Psoas muscle (tissue), 8 donors: ENCODE measurements at places on chromosomes 12 and 14. TPM values are rescaled to one million over a fixed set of nuclear protein-coding genes. Genes with fewer than 3 reads are reported as not detected.

The NELL2 gene
- polyA plus RNA-seq: not detected

The PMEL gene
- 0.20 TPM for polyA plus RNA-seq

The SCN8A gene
- 0.05 TPM for polyA plus RNA-seq

The OVCH1 gene
- 0.19 TPM for polyA plus RNA-seq

The OR6C70 gene
- polyA plus RNA-seq: not detected

The TAS2R50 gene
- polyA plus RNA-seq: 0.14 TPM

The PWP1 gene
- polyA plus RNA-seq: 30.1 TPM

The KLRF1 gene
- 0.17 TPM for polyA plus RNA-seq

The PTPRR gene
- 0.15 TPM for polyA plus RNA-seq

The TGM1 gene
- polyA plus RNA-seq: 0.17 TPM

The DLGAP5 gene
- polyA plus RNA-seq: 0.05 TPM

- no peaks in the 10 kb centered on the region for H3K27me3 ChIP-seq
- H3K27ac ChIP-seq: no peak overlapping the region
- H3K4me3 ChIP-seq: no peak overlapping the region
- no peaks in the 10 kb centered on the region for H3K4me1 ChIP-seq
- no peak for DNase-seq
These were observed 35.4 kb upstream of the AACS start for GRCh38 chr12:125029761-125030358.

DNA sequence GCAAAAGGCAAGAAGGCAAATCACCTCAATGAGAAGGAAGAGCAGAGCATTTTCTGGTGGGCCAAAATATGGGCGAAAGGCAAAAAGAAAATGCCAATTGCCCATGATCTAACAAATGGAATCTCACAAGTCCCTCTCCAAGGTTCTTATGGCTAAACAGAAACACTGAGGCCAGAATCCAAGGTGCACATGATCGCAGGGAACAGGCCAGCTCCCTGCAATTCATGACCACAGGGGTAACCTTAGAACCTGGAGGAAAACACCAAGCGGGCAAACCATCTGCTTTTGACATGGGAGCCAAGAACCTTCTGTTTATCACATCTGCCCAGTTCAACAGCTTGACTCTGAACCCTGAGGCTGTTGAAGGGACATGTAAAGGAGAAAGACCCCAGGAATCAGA is 60.0 kb downstream of the NT5DC3 start:
- H3K27ac ChIP-seq: peak overlapping the region; percentile 87
- no peak for DNase-seq
- H3K4me1 ChIP-seq: peaks cover 51% of the 10 kb centered on the region
- no peaks in the 10 kb centered on the region for H3K27me3 ChIP-seq
- H3K4me3 ChIP-seq: no peak overlapping the region

DNA sequence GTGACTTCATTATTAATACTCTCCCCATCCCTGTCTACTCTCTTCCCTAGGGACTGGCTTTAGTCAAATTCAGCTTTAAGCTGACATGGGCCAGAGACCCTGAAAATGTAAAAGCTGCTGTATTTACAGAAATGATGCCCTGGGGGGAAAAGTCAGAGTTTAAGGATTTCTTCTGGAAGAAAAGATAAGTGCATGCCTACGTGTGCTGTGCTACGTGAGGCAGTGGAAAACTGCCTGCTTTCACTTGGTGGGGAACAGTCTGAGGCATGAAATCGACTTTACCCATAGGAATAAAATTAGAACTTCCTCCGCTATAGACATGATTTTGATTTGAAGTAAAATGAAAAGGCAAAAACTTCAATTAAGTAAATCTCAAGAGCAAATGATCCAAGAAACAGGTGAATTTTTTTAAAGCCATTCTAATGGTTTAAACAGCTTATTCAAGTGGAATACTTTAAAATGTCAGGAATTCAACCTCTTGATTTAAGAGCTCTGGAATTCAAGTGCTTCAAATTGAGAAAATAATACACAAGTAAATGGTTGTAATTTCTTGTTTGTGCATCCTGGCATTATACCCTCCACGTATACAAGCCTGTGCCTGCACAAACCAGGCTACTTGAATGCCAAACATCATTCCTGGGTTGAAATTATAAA is 168.5 kb downstream of the FOXN3 start:
- no peaks in the 10 kb centered on the region for H3K27me3 ChIP-seq
- H3K4me1 ChIP-seq: peaks cover 29% of the 10 kb centered on the region
- no peak overlapping the region for H3K27ac ChIP-seq
- DNase-seq: no peak
- H3K4me3 ChIP-seq: no peak overlapping the region

- DNase-seq: no peak
- H3K27me3 ChIP-seq: peaks cover 8% of the 10 kb centered on the region
- no peaks in the 10 kb centered on the region for H3K4me1 ChIP-seq
- H3K36me3 ChIP-seq: no peaks in the 10 kb centered on the region
- H3K27ac ChIP-seq: no peak overlapping the region
These were observed 136.2 kb downstream of the NDUFA12 start for GRCh38 chr12:94867066-94867855.

DNA sequence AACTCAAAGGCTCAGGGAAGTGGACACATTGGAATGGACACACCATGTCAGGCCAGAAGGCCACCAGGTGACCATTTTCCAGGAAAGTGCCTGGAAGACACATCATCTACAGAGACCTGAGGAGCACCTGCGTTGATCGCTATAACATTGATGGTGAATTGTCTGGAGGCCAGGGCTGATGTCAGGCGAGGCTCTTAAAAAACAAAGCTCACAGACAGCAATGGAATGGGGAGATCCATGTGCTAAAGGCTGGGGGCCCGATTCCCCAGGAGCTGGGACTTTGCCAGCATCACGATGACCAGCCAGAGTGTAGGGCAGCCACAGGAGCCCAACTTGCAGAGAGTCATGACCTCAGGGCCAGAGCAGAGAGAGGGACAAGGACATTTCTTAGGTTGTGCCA is 30.3 kb downstream of the DIO3 start:
- H3K36me3 ChIP-seq: no peaks in the 10 kb centered on the region
- no peak overlapping the region for H3K4me3 ChIP-seq
- no peak overlapping the region for H3K27ac ChIP-seq
- H3K27me3 ChIP-seq: peaks cover 1% of the 10 kb centered on the region
- no peak for DNase-seq

DNA sequence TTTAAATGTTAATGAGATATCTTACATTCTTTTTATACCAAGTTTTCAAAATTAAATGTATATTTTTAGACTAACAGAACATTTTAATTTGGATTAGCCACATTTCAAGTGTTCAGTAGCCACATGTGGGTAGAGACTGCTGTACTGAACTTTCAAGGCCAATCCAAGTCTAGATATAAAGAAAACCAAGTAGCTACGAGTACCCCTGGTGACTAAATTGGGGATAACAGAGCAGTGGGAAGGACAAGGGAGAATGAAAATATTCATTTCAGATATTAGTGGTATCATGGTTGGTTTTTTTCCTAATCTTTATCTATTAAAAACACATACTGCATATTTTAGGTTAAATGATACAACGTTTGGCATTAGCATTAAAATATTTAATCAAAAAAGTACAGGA is 69.4 kb upstream of the RHOJ start:
- DNase-seq: no peak
- no peak overlapping the region for H3K4me3 ChIP-seq
- no peaks in the 10 kb centered on the region for H3K4me1 ChIP-seq
- H3K36me3 ChIP-seq: no peaks in the 10 kb centered on the region

DNA sequence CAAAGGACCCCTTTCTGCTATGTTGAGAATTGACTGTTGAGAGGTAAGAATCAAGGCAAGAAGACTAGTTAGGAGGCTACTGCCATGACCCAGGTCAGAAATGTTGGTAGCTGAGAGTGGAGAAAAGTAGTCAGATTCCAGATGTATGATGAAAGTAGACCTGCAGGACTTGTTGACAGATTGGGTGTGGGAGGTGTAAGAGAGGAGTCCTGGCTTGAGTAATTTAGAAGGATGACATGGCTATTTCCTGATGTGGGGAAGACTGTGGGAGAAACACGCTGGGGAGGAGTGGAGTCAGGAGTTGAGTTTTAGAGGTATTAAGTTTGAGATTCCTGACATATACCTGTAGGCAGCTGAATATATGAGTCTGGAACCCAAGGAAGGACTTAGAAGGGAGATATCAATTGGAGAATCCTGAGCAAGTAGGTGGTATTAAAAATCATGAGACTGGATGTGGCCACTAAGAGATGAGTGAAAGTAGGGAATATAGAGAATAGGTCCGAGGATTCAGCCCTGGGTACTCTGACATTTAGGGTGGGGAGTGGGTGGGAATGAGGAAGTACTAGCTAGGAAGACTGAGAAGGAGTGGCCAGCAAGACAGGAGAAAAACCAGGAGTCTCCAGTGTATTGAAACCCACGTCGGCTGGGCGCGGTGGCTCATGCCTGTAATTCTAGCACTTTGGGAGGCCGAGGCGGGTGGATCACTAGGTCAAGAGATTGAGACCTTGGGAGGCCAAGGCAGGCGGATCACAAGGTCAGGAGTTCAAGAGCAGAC is 12.6 kb upstream of the DDX47 start:
- no peaks in the 10 kb centered on the region for H3K27me3 ChIP-seq
- no peak overlapping the region for H3K4me3 ChIP-seq
- H3K27ac ChIP-seq: no peak overlapping the region
- DNase-seq: no peak

DNA sequence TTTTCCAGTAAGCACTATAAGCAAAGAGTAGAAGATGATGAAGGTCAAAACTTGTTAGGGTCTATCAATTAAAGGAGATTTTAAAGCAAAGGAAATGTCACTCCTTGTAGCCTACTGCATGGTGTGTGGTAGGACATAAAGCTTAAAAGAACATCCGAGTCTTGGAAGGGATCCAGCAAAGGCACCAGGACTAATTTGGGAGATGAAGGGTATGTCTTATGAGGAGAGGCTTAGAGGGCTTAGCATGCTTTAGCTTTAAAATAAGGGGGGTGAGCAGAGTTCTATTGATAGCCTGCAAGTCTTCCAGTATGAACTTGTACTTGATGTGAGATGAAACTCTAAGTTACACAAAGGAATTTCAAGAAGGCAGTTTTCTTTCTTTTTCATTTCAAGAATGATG is 11.8 kb upstream of the MYBPC1 start:
- no peak for DNase-seq
- no peak overlapping the region for H3K4me3 ChIP-seq
- peak overlapping the region; percentile 46 for H3K27ac ChIP-seq
- no peaks in the 10 kb centered on the region for H3K27me3 ChIP-seq
- H3K4me1 ChIP-seq: peaks cover 17% of the 10 kb centered on the region

DNA sequence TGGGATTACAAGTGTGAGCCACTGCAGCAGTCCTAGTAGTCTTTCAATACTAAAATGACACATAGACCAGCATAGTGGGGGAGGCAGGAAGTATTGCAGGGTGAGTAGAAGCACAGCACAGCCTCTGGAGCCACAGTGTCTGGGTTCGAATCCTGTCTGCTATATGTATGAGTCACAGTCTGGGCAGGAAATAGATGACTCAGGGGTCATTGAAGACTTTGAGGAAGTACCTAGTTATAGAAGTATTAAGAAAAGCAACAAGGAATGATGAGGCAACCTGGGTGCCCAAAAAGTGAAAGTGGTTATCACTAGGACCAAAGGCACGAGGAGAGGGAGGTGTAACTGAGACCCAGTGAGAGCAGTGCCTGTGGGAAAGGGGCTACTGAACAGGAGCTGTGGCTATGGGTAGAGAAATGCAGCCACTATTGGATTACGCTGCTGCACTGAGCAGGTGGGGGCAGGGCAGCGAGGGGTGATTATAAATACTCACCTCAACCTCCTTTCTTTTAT is 124.0 kb downstream of the PDE3A start:
- H3K4me3 ChIP-seq: no peak overlapping the region
- no peaks in the 10 kb centered on the region for H3K36me3 ChIP-seq
- no peak overlapping the region for H3K27ac ChIP-seq

- no peaks in the 10 kb centered on the region for H3K4me1 ChIP-seq
- H3K27ac ChIP-seq: no peak overlapping the region
- H3K36me3 ChIP-seq: no peaks in the 10 kb centered on the region
- no peak overlapping the region for H3K4me3 ChIP-seq
These were observed 281.1 kb downstream of the AACS start for GRCh38 chr12:125346362-125346761.

DNA sequence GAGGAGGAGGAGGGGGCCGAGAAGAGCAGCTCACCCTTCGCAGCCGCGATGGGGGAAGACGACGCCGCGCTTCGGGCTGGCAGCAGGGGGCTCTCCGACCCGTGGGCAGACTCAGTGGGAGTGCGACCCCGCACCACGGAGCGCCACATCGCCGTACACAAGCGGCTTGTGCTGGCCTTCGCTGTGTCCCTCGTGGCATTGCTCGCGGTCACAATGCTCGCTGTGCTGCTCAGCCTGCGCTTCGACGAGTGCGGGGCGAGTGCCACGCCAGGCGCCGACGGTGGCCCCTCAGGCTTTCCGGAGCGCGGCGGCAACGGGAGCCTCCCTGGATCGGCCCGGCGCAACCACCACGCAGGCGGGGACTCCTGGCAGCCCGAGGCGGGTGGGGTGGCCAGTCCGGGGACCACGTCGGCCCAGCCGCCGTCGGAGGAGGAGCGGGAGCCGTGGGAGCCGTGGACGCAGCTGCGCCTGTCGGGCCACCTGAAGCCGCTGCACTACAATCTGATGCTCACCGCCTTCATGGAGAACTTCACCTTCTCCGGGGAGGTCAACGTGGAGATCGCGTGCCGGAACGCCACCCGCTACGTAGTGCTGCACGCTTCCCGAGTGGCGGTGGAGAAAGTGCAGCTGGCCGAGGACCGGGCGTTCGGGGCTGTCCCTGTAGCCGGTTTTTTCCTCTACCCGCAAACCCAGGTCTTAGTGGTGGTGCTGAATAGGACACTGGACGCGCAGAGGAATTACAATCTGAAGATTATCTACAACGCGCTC is 745 bp downstream of the TRHDE start:
- peaks cover 6% of the 10 kb centered on the region for H3K27me3 ChIP-seq
- DNase-seq: peak; percentile 60
- H3K27ac ChIP-seq: peak overlapping the region; percentile 65
- H3K4me1 ChIP-seq: peaks cover 10% of the 10 kb centered on the region
- peak overlapping the region; percentile 71 for H3K4me3 ChIP-seq

DNA sequence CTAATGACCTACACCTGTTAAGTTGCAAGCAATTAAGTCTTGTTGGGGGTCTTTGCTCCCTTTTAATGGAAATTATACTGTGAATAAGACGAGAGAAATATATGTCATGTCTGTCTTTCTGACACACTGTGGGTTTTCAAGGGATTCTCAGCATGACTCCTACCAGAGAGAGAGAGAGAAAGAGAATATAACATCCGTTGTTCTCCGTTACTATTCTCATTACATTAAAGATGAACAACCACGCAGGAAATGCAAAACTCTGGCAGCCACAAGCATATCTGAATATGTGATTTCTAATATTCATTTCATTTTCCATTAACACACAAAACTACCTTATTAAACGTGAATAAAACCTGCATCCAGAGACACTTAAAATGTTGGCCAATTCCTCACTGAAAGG is 67.3 kb upstream of the EGLN3 start:
- no peak overlapping the region for H3K27ac ChIP-seq
- H3K4me3 ChIP-seq: peak overlapping the region; percentile 52
- DNase-seq: no peak

GRCh38 chr12:2256915-2257314 is 204.1 kb downstream of the CACNA1C start:
- DNase-seq: no peak
- H3K4me3 ChIP-seq: no peak overlapping the region
- H3K36me3 ChIP-seq: no peaks in the 10 kb centered on the region
- no peaks in the 10 kb centered on the region for H3K27me3 ChIP-seq
- H3K27ac ChIP-seq: no peak overlapping the region

- DNase-seq: no peak
- no peaks in the 10 kb centered on the region for H3K4me1 ChIP-seq
- H3K27ac ChIP-seq: no peak overlapping the region
- H3K4me3 ChIP-seq: no peak overlapping the region
These were observed 21.2 kb downstream of the SLC35E3 start for GRCh38 chr12:68767191-68767590.

GRCh38 chr14:21024585-21025370 is at the start of gene NDRG2:
TSS of gene NDRG2 (minus strand) at chr14:21025061. CDS start at chr14:21023315, 1,746 bp downstream.
- DNase-seq: peak; percentile 94
- H3K27me3 ChIP-seq: no peaks in the 10 kb centered on the region
- peaks cover 59% of the 10 kb centered on the region for H3K4me1 ChIP-seq
- peak within 1 kb of the TSS; percentile 98 for H3K4me3 ChIP-seq
- H3K36me3 ChIP-seq: no peaks in the 10 kb centered on the region
